ENCODE measurements at places on chromosomes 13 and 19.

GRCh38 chr19:38105574-38105973 lies 118.4 kb downstream of the DPF1 start:
- DNase-seq = no peak

DNA sequence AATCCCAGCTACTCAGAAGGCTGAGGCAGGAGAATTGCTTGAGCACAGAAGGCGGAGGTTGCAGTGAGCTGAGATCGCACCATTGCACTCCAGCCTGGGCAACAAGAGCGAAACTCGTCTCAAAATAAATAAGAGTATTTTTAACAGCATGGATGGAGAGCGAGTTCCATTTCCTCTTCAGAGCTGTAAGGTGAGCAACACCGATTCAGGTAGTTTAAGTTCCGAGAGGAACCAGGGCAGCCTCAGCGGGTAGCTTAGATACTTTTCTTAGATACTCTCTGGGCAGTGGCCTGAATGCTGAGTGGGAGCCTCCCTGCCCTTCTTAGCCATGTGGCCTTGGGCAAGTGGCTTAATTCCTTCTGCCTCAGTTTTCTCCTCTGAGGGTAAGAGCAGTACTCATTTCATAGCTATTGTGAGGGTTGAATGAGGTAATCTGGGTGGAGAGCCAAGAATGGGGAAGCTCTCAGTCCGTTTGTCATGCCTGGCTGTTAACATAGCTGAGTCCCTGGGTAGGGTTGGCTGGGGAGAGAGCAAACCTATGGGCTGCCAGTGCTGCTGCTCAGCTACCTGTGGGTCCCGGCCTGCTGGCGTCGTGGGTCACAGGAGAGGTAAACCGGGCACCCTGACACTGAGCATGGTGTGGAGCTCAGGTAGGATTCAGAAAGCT lies 4.1 kb downstream of the ATP11A start:
- no peak for DNase-seq

GRCh38 chr13:99067159-99067985 lies 89.5 kb upstream of the DOCK9 start:
- no peak for DNase-seq

DNA sequence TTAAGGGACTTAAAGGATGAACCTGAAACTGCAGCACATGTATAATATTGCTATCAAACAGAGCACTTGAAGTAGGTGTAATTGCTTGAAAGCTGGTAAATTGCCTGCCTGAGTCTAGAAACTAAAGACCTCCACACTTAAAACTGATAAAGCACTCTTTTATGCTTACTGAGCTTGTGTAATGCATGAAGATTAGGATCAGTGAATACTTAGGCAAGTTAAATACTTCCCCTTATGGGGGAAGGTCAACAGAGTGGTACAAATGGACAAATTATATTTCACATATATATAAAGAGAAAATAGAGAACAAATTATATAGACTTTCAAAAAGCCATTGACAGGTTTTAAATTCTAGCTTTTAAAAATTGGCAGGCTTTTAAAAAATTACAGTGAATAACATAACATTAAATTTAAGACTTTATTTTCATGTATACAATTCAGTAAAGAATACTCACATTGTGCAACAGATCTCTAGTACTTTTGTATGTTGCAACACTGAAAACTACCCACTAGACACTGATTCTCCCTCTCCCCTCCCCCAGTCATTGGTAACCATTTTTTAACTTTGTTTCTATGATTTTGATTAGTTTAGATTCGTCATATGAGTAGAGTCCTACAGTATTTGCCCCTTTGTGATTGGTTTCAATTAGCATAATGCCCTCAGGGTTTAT lies 23.9 kb downstream of the PIBF1 start:
- DNase-seq = no peak

GRCh38 chr13:53921473-53921872 lies 892.9 kb downstream of the OLFM4 start:
- no peak for DNase-seq

DNA sequence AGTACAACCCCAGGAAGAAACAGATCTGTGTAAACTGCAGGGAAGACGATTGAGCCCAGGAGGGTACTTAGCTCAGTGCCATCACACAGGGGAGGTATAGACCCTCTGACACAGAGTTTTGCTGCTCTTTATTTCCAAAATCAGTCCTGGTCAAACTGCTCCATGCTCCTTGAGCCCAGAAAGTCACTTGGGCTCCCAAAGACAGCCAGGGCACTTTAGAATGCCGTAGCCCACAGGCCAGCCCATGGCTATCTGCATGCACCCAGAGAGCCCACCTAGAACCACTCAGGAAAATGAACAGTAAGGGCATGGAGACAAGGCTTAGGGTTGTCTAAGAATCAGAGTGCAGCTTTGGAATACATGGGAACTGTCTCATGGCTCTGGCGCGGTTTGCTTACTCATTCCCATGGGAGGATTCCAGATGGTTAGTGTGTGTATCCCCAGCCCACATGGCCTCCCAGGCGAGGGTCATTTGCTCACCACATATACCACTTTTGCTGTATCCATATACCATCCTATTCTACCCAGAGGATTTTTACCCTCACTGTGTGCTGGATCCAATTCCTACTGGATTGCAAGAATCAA lies 14.7 kb upstream of the PDCD5 start:
- DNase-seq = no peak

GRCh38 chr19:17058236-17058635 lies 17.0 kb downstream of the HAUS8 start:
- DNase-seq = no peak

- no peak for DNase-seq
These were observed 98.5 kb upstream of the PABPC3 start for GRCh38 chr13:24997367-24997967.

DNA sequence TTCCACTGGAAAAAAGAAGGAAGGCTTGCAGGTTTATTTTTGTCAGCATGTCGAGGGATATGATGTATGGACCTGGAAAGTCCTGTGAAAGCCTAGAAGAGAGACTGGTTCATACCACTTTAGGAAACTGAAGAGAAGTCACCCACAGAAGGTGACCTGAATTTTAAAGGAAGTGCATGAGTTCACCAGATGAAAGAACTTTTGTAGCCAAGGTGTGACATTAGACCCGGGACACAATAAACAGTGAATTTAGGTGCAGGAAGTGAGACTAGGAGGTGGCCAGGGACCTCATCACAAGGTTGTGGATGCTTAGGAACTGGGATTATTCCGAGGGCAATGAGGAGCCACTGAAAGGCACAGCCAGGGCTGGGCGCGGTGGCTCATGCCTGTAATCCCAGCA lies 79.1 kb downstream of the ZNF429 start:
- DNase-seq = no peak

DNA sequence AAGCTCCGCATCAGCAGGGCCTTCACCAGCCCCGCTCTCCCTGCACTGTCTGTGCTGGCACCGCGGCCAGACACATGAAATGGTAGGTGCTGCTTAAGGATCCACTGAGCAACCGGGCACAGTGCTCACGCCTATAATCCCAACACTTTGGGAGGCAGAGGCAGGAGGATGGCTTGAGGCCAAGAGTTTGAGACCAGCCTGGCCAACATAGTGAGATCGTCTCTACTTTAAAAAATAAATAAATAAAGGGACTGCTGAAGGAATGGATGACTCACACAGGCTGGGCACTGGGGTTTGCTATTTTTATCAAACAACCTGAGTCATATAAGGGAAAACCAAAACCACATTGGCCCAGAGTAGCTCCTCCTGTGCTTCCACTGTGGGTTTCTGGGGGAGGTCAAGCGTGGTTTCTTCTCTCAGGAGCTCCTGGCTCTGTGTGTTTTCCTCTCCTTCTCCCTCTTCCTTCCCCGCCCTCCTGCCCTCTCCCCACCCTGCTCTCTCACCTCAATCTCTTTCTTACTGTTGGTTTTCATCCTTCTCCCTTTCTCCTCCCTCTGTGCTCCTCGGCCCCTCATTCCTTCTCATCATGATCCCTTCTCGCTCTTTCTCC lies 21.3 kb downstream of the VRK3 start:
- DNase-seq = no peak

- DNase-seq = no peak
These were observed 2.3 kb upstream of the ASF1B start for GRCh38 chr19:14138576-14139265.

GRCh38 chr19:55619286-55619685 lies 5.1 kb downstream of the ZNF784 start:
- no peak for DNase-seq

GRCh38 chr13:24539500-24540165 lies 27.1 kb upstream of the PARP4 start:
- DNase-seq = no peak

GRCh38 chr13:43364210-43365038 lies 341.0 kb downstream of the DNAJC15 start:
- DNase-seq = no peak

DNA sequence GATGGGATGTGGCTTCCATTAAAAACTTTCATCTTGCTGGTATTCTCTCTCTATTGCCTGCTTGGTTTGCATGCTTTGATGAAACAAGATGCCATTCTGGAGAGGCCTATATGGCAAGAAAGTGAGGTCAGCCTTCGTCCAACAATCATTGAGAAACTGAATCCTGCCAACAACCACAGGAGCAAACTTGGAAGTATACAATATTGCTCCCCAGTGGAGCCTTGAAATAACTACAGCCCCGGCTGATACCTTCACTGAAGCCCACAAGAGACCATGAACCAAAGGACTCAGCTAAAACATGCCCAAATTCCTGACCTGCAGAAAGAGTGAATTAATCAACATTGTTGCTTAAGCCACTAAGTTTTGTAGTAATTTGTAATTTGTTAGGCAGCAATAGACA lies 82.5 kb upstream of the FGF14 start:
- DNase-seq = no peak

DNA sequence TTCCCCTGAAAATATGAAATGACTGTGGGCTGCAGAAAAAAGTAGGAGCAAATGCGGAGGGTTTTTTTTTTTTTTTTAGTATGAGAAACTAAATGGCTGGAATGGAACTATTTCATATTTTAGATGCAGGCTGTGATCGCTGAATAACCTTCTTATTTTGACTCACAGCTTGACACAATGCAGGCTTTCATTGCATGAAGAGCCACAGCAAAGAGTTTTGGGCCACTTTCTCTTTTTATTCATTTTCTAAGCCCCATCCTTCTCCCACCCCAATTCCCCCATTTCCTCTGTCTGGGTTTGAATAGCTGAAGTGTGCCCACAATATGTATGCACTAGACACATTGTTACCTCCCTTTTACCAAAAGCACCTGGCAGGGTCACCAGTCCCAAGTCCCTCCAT lies 125.9 kb downstream of the COG6 start:
- DNase-seq = no peak

GRCh38 chr19:38204728-38205127 lies 19.3 kb downstream of the DPF1 start:
- DNase-seq = no peak

GRCh38 chr19:42532891-42533290 lies 4.6 kb upstream of the CEACAM1 start:
- DNase-seq = no peak

- no peak for DNase-seq
These were observed 44.8 kb downstream of the ING1 start for GRCh38 chr13:110758195-110758805.

DNA sequence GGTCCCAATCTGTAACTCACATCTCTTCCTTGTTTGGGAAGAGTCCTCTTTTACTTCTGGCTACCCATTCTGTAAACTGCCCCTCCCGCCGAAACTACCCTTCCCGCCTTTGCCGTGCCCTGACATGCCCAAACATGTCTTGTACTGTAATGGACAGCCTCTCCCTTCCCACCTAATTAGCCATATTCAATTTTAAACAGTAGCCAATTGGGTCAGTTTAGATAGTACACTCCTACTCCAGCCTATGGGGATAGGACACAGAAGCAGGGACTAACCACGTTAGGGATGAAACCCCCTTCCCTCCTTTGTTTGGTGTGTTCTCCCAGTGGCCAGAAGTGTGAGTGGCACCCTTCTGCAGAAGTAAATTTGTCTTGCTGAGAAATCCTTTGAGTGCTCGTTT lies 34.2 kb downstream of the SACS start:
- DNase-seq = no peak

GRCh38 chr13:96020155-96020575 lies 33.0 kb downstream of the UGGT2 start:
- DNase-seq = no peak

- no peak for DNase-seq
These were observed 20.7 kb downstream of the POMP start for GRCh38 chr13:28679628-28680027.

- DNase-seq = no peak
These were observed 232.5 kb downstream of the ZNF536 start for GRCh38 chr19:30604657-30605056.

DNA sequence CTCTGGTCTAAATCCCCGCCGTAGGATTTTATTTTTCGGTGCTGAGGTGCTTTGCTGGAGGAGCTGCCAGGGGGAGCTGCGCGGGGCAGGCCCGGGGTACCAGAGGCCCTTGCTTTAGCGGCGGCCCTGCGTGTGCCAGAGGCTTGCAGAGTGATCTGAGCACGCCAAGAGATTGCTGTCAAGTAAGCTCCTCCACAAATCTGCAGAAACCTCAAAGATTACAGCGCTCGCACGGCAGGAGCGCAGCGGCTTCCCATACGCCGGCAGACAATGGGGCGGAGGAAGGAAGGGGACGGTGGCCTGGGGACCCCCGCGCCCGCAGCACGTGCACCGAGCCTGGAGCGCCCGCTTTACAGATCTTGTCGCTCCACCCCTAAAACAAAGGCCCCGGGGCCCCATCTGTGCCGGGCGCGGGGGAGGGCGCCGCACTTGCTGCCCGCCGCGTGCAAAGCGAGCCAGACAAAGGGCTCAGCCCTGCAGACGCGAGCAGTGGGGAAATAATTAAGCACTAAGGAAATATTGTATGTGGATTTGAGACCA lies 9.1 kb upstream of the C19orf12 start:
- DNase-seq = no peak

GRCh38 chr19:6593651-6594416 lies 2.9 kb upstream of the CD70 start:
- DNase-seq = no peak

DNA sequence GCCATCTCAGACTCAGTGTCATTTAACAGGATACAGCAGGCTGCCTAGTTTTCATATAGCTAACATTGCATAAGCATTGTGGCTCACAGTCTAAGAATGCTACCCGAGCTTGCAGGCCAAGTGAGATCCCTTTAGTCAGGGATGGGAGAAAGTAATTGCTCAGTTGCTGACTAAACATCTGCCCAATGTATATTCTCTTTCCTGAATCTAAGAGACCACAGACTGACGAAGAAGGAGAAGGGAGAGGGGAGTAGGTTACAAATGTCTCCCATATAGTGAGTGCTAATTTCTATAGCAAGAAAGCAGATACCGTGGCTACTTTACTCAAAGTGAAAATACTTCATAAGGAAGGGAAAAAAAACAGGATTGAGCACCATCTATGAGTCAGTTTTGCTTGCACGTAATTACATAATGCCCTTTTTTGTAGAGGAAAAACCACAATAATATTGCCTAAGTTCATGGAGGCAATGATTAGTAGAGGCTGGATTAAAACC lies 453.9 kb downstream of the COG6 start:
- no peak for DNase-seq

All from left ventricle myocardium inferior (tissue), 1 donor.